ENCODE measurements at places on chromosomes 7 and 10.

- DNase-seq, result peak; percentile 61
Observed at GRCh38 chr7:111210996-111211395, 120.1 kb downstream of the LRRN3 start.

- no peak for DNase-seq
Observed at GRCh38 chr10:58014436-58014835, 253.3 kb downstream of the IPMK start.

- no peak for DNase-seq
Observed at GRCh38 chr10:70466951-70467350, 11.6 kb upstream of the PALD1 start.

- DNase-seq, result no peak
Observed at GRCh38 chr10:131031346-131031745, 280.2 kb downstream of the TCERG1L start.

- DNase-seq, result no peak
Observed at GRCh38 chr10:119500821-119501220, 41.7 kb downstream of the RGS10 start.

DNA sequence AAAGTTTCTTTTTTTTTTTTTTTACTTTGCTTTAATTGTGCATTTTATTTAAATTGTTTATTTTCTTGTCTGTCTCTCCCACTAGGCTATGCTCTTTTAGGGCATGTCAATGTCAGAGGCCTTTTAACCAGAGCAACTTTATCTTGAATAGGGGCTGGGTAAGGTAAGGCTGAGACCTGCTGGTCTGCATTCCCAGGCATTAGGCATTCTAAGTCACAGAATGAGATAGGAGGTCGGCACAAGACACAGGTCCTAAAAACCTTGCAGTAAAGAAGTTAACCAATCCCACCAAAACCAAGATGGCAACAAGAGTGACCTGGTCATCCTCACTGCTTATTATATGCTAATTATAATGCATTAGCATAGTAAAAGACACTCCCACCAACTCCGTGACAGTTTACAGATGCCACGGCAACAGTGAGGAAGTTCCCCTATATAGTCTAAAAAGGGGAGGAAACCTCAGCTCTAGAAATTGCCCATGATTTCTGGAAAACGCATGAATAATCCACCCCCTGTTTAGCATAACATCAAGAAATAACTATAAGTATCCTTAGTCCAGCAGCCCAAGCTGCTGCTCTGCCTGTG is 47.0 kb upstream of the FRMD4A start:
- no peak for DNase-seq

- no peak for DNase-seq
Observed at GRCh38 chr7:77415476-77415822, 700 bp downstream of the GSAP start.

GRCh38 chr7:96144260-96144526 is 177.7 kb downstream of the SLC25A13 start:
- no peak for DNase-seq

- DNase-seq, result no peak
Observed at GRCh38 chr7:4185721-4186512, 496.2 kb upstream of the FOXK1 start.

DNA sequence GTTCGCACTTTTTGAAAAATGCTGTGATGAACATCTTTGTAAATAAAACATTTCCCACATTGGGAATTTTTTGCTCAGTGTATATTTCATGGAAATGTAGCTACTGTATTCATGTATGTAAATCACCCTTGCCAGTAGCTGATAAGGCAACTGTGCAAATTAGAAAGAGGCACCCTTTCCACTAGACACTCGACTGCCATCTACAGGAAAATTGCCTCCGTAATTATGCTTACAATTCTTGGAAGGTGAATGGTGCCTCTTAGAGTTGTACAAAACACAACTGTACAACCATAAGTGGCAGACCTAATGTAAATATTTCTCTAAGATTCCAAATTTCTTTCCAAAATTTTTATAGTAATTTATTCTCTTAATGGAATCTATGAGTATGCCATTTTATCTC is 491.7 kb downstream of the CCSER2 start:
- DNase-seq, result no peak

DNA sequence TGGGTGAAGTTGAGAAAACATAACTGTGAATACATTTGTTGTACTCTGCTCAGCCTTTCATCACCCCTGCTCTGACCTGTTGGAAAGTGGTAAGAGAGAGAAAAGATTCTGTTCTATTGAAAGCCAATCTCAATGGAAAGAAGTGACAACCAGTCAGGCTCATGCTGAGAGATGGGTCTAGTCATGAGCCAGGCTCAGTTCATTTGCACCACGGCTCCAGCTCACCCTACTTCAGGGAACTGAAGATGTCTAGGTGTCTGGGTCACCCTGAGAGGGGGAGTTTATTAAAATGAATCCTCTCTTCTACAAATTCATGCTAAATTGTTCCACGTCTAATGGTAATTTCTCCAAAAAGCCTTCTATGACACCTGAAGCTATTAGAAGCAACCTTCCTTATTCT is 12.1 kb upstream of the FAS start:
- no peak for DNase-seq

DNA sequence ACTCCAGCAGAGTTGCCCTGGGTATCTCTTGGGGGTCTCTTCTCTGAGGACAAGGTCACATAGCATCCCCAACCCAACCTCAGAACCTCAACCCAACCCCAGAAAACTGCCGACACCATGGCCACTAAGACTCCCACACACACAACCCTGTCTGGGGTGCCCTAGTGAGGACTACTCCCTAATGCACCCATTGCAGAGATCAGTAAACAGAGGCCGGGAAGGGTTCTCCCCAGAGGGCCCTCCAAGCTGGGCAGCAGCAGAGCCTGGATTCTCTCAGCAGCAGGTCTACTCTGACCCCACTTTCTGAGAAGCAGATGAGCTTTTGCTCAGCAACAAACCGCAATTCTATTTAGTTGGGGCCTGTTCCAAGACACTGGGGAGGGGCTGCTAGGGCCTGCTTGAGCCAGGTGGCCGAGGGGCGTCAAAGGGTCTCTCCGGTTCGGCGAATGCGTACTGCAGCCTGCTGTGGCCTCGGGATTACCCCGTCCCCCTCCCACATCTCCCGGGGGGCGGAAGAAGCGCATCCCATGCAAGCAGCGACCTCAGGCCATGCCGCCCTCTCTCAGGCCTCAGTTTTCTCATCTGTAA is 828 bp downstream of the OGDHL start:
- no peak for DNase-seq

GRCh38 chr7:130384841-130385599 is 4.7 kb downstream of the CPA1 start:
- DNase-seq, result no peak

DNA sequence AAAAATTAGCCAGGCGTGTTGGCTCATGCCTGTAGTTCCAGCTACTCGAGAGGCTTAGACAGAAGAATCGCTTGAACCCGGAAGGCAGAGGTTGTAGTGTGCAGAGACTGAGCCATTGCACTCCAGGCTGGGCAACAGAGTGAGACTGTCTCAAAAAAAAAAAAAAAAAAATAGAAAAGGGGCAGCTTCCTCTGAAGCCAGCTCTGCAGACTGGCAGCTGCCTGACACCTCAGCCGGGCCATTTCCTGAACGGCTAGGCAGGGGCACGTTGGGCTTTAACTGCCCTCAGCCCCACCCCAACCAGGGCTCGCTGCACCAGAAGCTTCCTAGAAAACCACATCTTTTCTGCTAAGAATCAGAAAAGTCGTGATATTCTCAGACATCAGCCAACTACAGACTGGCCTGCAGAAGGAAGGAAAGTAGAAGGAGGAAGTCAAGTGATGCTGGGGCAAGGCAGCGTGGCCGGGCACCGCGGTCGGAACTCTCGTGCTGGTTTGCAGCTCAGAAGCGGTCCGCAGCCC is 38.0 kb downstream of the PRKAG2 start:
- DNase-seq, result no peak

- no peak for DNase-seq
Observed at GRCh38 chr10:67017218-67017617, 91.4 kb downstream of the LRRTM3 start.

- DNase-seq, result no peak
Observed at GRCh38 chr7:128458956-128459355, 3.3 kb downstream of the HILPDA start.

DNA sequence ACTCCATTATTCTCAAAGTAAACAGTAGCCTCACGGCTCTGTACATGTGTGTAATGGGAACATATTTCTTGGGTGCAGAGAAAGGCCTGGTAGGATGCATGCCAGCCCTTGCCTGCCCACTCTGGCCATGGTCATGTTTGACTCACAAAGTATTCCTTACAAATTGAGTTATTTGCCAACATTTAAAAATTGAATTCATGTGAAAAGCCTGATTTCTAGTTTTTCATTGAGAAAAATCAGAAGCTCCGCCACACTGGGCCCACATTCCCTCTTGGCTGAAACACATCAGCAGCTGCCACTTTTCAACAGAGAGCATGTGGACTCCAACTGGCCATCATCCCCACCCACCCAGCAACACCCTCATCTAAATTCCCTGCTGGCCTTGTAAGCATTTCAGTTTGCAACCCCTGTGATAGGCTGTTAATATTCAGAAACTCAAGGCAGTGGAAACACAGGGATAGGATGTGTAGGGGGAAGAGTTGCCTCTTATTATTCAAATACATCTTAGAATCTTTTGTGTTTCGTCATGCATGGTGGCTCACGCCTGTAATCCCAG is 40.9 kb downstream of the CDH23 start:
- DNase-seq, result peak; percentile 12

GRCh38 chr10:33193701-33194521 is 140.6 kb downstream of the NRP1 start:
- DNase-seq, result peak; percentile 79

DNA sequence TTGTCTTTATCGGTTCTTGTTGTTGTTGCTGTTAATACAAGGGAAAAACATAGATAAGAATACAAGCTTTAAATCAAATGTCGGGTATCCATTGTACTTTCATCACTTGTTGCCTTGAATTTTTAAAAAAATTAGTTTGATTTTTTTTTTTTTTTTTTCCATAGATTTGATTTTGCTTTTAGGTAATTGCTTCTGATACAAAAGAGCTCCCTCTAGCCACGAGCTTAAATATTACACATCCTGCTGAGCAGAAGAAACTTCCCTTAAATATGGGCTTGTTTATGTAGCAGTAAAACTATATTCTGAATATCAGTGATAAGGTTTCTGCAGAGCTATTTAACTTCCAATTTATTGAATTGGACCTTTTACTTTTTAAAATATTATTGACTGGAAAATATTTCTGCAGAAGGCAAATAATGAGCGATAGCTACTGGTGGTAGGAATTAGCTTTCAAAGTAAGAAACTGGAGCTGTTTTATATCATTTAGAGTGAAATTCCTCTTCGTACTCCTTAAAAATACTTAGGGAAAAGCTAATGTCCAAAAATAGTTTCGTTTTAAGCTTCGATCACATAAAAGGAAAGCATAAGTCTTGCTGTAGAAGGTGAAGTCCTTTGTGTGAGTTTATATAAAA is 216.9 kb downstream of the POLR1F start:
- DNase-seq, result peak; percentile 78

Measured in fibroblast of the aortic adventitia (primary cell).